ENCODE measurements at places on chromosomes 7 and 10. TPM values are rescaled to one million over a fixed set of nuclear protein-coding genes. Genes with fewer than 3 reads are reported as not detected.

DNA sequence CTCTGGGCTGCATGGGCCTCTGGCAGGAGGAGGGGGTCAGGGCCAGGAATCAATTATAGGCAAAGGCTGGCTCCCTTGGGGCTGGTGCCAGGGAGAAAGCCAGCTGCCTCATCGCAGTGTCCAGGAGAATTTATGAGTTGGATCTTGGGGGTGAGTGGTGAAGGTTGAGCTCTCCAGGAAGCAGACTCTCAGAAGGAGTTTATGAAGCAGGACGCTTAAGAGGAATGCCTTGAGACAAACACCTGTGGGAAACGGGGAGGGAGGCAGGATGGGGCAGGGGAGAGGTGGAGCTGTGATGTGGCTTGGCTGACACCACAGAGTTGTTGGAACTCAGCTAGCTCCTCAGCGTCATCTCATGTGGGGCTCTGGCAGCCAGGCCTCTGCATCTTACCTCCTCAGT lies 428.5 kb downstream of the RPS24 start:
- no peaks in the 10 kb centered on the region for H3K27me3 ChIP-seq
- no peaks in the 10 kb centered on the region for H3K36me3 ChIP-seq
- peak; percentile 27 for DNase-seq
- no peaks in the 10 kb centered on the region for H3K4me1 ChIP-seq
- H3K4me3 ChIP-seq, result no peak overlapping the region

DNA sequence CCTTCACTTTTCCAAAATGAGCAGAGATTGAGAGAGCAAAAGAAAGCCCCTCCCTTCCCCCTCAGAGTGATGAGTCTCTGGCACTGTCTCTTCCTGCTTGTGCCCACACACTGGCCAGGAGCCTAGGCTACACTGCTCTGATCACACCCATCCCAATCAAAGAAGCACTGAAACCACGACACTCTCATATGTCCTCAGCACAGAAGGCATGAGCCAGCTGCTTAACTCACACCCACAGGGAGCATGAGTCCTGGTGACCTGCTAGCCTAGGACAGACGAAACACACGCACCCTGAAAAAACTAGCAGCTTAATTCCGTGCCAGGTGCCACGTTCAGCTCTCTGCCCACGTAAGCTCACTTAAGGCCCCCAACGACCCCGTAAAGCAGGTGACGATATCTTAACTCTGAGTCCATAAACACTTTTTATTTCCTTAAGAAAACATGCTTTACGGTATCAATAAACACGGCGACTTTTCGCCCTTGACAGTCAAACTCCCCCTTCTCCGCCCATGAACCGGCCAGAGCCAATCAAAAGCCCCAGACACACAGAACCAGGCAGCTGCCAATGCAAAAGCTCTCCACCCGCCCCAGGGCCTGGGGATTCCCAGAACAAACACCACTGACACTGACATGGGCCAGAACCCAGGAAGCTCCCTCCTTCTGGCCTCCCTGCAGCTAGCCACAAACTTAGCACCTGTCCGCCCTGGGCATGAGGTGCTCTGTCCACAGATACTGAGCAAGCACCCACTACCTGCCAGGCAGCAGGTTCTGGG lies 69.0 kb downstream of the TNRC18 start:
- H3K27me3 ChIP-seq, result no peaks in the 10 kb centered on the region
- H3K4me3 ChIP-seq, result no peak overlapping the region
- peak overlapping the region; percentile 17 for H3K27ac ChIP-seq
- DNase-seq, result no peak

- no peaks in the 10 kb centered on the region for H3K27me3 ChIP-seq
- no peak overlapping the region for H3K27ac ChIP-seq
- DNase-seq, result no peak
- H3K36me3 ChIP-seq, result no peaks in the 10 kb centered on the region
- H3K4me3 ChIP-seq, result no peak overlapping the region
Observed at GRCh38 chr7:70178787-70179186, 580.5 kb downstream of the AUTS2 start.

Gene TEX36
- not detected for total RNA-seq

Gene GHITM
- 77.2 TPM for total RNA-seq

DNA sequence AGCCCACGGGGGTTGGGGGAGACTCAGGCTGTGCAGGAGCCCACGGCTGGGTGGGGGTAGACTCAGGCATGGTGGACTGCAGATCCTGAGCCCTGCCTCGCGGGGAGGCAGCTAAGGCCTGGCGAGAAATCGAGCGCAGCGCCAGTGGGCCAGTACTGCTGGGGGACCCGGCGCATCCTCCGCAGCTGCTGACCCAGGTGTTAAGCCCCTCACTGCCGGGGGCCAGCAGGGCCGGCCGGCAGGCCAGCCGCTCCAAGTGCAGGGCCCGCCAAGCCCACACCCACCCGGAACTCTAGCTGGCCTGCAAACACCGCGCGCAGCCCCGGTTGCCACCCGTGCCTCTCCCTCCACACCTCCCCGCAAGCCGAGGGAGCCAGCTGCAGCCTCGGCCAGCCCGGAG lies 33.4 kb downstream of the SP4 start:
- H3K27ac ChIP-seq, result no peak overlapping the region
- no peak overlapping the region for H3K4me3 ChIP-seq
- no peaks in the 10 kb centered on the region for H3K27me3 ChIP-seq
- H3K4me1 ChIP-seq, result no peaks in the 10 kb centered on the region

GRCh38 chr10:21135023-21135931 lies 238.2 kb upstream of the NEBL start:
- H3K4me3 ChIP-seq, result no peak overlapping the region
- H3K27me3 ChIP-seq, result no peaks in the 10 kb centered on the region
- DNase-seq, result no peak
- H3K36me3 ChIP-seq, result no peaks in the 10 kb centered on the region
- no peak overlapping the region for H3K27ac ChIP-seq

- peaks cover 4% of the 10 kb centered on the region for H3K4me1 ChIP-seq
- no peaks in the 10 kb centered on the region for H3K27me3 ChIP-seq
- DNase-seq, result no peak
- no peak overlapping the region for H3K4me3 ChIP-seq
Observed at GRCh38 chr10:100963826-100964225, 5.5 kb upstream of the SEMA4G start.

DNA sequence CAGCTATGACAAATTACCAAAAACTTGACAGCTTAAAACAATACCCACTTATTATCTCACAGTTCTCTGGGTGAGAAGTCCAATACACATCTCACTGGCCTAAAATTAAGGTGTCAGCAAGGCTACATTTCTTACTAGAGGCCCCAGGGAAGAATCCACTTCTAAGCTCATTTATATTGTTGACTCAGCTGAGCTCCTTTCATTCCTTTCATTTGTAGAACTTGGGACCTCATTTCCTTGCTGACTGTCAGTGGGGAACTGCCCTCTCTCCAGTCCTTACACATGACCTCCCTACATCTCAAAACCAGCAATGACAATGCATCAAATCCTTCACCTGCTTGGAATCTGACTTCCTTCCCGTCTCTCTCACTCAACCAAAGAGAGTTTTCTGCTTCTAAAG lies 240.3 kb downstream of the IPMK start:
- H3K4me3 ChIP-seq, result no peak overlapping the region
- no peaks in the 10 kb centered on the region for H3K4me1 ChIP-seq
- no peak overlapping the region for H3K27ac ChIP-seq
- H3K36me3 ChIP-seq, result no peaks in the 10 kb centered on the region

Gene EZH2
- total RNA-seq, result not detected

- H3K4me1 ChIP-seq, result peaks cover 11% of the 10 kb centered on the region
- no peaks in the 10 kb centered on the region for H3K36me3 ChIP-seq
- no peak for DNase-seq
Observed at GRCh38 chr10:50316695-50317648, 65.7 kb upstream of the ASAH2 start.

Gene SHOC2
- total RNA-seq, result 49.6 TPM

Gene FOXI2
- total RNA-seq, result not detected

Gene TMEM72
- not detected for total RNA-seq

Gene C10orf95
- not detected for total RNA-seq

- no peaks in the 10 kb centered on the region for H3K27me3 ChIP-seq
- no peak overlapping the region for H3K27ac ChIP-seq
- H3K36me3 ChIP-seq, result no peaks in the 10 kb centered on the region
- H3K4me1 ChIP-seq, result no peaks in the 10 kb centered on the region
Observed at GRCh38 chr7:3265388-3265787, 35.7 kb upstream of the SDK1 start.
